ENCODE measurements at places on chromosomes 16 and 17.
A peak's percentile ranks its signal among the peaks of the same experiment; 100 is the strongest.

DNA sequence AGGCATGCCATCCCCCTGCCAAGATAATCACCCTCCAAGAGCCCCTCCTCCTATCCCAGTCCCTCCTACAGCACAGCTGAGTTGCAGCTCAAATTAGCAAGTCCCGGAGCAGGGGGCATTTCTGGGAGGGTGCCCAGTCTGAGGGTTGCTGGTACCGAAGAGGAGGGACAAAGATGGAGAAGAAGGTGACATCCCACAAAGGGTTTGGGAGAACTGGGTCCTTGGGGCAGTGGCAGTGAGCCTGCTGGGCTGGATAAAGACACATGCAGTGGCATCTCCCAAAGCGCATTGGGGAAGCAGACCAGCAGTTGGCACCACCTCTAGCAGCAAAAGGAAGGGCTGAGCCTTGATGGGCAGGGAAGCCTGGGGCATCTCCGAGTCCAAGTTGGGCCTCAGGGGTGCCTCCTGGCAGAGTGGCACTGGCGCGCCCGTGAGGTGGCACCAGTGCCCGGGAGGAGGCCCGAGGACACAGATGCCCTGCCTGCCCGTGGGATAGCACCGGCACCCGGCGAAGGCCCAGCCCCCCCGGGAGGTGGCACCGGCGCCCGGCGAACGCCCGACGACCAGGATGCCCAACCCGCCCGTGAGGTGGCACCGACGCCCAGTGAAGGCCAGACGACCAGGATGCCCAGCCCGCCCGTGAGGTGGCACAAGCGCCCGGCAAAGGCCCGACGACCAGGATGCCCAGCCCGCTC lies 622 bp downstream of the TOM1L2 start:
- DNase-seq = peak; percentile 27

- no peak for DNase-seq
Observed at GRCh38 chr17:18932360-18933055, 19.5 kb upstream of the SLC5A10 start.

DNA sequence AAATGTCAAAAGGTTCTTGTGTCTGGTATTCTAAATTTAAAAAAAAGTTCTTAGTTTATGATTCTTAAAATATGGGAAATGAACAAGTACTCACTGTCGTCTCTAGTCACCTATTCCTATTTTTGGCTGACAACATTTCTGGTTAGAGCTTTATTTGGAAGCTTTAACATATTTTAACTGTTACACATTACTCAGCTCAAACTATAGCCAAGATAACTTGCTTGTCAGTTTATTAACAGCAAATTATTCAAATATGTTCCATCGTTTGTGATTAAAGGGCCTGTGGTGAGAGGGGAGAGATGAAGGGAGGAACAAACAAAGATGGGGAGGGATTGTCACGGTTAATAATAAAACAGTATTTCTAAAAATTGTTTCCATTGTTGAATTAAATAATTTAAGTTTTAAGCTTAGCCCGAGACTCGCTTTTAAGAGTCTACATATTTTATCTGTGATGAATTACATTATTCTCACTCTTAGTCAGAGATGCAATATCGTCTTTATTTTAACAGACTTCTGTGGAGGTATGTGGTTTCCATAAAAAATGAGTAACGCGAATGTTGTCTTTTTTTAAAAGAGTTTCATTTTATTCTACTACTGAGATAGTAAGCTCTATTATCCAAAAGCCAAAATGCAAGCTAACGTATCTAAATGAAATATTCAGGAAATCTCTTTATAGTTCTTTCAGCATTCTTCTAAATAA lies 321.9 kb upstream of the PMFBP1 start:
- no peak for DNase-seq

- DNase-seq = no peak
Observed at GRCh38 chr16:22675745-22676540, 138.0 kb upstream of the HS3ST2 start.

DNA sequence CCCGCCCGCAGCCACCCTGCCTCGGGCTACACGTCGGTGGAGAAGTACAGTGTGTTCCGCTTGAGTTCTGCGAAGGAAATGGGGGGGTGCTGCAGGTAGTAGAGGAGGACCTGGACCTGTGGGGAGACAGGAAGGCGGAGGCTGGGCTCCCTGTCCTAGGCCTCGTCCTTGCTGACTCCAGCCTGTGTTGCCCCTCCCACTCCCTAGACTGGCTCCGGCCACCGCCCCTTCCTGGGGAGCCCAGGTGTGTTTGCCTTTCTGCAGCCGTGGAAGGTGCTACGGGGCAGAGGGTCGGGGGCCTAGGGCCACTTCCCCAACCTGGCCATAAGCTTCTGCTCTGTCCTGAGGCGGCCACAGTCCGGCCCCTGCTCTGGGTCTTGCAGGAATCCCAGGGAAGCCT lies 9.1 kb downstream of the TIMM22 start:
- no peak for DNase-seq

- peak; percentile 67 for DNase-seq
Observed at GRCh38 chr17:40371261-40371929, 6.9 kb upstream of the GJD3 start.

DNA sequence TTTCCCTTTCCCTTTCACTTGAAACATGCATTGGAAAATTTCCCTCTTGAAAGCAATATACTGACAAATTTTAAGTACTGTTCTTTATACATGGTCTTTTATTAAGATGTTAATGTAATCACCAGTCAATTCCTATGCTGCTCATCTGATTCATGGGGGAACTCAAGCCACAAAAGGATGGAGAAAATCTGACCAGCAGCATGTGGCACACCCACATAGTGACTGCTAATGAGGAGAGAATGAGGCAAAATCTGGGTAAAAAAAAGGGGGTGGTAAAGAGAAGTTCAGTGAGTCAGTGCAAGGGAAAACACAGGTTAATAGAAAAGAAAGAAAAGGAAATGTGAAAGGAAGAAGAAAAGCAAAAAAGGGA lies 11.3 kb downstream of the RFFL start:
- no peak for DNase-seq

- DNase-seq = no peak
Observed at GRCh38 chr17:10499950-10500349, 18.4 kb downstream of the MYH1 start.

DNA sequence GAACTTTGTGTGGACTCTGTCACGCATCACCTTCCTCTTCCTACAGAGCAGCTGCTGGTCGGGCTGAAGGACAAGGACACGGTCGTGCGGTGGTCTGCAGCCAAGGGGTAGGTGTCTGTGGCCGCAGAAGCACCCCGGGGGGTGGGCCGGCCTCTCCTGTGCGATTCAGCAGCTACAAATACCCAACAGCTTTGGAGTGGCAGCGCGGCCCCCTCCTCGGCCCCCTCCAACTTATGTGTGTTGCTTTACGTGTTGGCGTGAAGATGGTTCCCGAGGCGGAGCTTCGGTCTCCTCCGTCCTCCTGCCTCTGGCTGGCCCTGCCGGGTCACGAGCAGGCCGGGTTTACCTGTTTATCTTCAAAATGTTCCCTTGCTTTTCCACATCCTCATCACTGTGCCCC lies 32.3 kb downstream of the ZNF750 start:
- no peak for DNase-seq

DNA sequence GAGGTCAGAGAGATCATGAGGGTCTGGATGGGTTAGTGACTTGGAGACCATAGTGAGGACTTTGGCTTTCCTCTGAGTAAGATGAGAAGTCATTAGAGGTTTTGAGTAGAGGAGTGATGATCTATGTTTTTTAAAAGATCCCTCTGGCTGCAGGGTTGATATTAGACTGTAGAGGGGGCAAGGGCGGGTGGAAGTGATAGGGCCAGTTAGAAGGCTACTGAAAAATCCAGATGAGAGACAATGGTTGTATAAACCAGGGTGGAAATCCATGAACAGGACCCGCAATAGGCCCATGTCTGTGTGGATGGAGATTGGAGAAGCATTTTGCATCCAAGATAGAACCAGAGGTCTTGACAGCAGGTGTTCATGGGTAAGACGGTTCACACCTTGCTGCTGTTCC lies 9.8 kb downstream of the ITGAL start:
- DNase-seq = peak; percentile 79

DNA sequence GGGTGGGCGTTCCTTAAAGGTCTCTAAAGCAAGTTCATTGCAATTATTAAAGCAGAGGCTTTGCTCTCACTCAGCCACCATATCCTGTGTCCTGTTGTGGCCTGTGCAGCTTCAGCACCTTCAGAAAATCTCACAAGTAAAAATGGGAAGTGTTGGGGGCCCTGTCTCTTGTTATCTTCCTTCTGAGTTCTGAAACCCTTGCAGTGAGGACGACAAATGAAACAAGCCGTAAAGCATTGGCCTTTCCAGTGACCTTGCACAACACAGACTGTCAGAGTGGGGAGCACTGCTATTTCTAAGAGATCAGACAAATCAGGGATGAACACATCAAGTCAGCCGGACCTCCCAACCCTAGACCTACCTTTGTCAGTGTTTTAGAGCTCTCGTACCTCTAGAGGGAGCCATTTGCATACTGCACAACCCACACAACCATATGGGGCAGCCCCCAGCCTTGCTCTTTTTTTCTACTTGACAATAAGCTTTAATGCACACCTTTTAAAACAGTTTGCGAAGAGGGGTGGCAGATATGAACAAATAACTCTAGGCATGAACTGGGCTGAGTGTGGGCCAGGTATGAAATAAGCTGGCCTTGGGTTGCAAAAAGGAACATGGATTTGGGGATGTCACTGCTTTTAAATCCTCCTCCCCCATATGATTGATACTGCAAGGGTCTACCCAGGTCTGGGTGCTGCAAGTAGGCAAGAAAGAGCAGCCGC lies 89.8 kb downstream of the KATNIP start:
- DNase-seq = peak; percentile 75

DNA sequence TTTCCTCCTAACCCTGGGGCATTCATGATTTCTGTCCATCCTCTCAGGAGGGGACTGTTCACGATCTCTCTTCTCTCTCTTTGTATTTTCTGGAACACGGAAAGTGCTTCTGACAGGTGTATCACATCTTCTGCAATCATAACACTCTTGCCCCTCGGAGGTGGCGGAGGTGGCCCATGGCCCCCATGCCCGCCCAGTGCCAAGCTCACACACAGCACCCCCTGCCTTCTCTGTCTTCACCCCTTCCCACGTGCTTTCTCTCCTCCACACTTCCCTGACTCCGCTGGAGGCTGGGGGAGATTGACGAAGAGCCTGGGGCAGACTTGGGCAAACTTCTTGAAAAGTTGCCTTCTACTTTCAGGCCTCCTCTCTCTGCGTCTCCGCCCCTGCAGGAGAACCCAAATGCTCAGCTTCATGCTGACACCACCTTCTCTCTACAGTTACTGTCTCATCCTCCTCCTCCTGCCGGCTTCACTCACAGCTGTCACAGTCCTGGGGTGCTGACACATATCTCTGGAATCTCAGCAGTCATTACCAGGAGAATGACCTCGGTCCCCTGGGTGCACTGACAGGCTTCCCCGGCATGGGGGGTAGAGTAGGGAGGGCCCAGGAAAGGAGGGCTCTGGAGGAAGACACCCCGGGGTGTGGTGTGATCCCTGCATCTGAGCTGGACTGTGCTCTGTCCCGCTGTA lies 127.1 kb downstream of the ENGASE start:
- no peak for DNase-seq

DNA sequence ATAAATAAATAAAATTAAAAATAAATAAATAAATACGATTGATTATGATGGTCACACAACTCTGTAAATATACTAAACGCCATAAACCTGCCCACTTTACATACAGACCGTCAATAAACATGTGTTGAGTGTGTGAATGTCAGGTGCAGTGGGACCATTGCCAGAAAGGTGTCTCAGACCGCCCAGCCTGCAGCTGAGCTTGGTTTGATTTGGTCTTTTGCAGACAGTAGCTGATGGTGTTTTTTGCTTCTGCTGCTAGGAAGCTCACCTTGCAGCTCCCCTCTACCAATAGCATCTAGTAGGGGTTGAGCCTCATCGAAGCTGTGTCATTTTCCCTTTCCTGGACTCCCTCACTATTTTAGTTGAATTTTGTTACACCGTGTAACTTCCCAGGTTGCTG lies 23.5 kb downstream of the UBALD1 start:
- no peak for DNase-seq

- no peak for DNase-seq
Observed at GRCh38 chr16:4911970-4912386, 25.0 kb downstream of the PPL start.

DNA sequence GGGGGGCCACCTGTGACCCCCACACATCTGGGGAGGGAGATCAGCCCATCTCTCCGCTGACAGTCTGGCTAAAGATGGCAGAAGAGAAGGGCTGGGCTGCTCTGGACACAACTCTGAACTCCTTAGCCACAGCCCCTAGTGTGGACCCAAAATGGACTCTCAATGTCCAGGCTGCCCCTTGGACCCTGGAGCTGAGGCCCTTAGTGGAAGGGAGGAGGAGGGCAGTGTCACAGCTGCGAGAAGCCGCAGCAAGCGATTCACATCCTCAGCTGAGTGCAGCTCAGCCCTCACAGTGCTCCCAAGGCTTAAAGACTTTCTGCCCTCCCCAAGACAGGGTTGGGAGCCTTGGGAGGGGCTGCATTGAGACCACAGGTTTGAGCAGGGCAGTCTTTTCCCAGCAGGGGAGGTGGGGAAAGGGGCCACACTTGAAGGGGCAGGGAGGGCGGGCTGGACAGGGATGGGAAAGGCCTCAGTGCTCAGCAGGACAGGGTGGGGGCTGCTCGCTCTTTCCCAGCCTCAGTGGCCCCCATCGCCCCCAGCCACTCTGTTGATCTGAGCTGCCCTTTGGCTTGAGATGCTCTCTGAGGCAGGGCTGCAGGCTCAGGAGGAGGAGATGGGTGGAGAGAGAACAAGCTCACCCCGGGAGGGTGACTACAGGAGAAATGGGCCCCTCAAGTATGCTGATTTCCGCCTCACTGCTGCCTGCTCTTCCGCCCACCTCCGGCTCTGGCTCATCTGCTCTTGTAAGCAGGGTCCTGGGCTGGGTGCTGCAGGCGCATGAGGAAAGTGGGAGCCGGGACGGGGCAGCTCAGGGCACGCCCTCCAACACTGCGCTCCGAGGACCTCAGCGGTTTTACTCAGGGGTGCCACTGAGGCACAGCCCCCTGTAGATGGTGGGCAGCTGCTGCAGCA lies 50.9 kb upstream of the MTSS2 start:
- DNase-seq = no peak

- no peak for DNase-seq
Observed at GRCh38 chr17:33954597-33954996, 300.5 kb upstream of the CCL2 start.

DNA sequence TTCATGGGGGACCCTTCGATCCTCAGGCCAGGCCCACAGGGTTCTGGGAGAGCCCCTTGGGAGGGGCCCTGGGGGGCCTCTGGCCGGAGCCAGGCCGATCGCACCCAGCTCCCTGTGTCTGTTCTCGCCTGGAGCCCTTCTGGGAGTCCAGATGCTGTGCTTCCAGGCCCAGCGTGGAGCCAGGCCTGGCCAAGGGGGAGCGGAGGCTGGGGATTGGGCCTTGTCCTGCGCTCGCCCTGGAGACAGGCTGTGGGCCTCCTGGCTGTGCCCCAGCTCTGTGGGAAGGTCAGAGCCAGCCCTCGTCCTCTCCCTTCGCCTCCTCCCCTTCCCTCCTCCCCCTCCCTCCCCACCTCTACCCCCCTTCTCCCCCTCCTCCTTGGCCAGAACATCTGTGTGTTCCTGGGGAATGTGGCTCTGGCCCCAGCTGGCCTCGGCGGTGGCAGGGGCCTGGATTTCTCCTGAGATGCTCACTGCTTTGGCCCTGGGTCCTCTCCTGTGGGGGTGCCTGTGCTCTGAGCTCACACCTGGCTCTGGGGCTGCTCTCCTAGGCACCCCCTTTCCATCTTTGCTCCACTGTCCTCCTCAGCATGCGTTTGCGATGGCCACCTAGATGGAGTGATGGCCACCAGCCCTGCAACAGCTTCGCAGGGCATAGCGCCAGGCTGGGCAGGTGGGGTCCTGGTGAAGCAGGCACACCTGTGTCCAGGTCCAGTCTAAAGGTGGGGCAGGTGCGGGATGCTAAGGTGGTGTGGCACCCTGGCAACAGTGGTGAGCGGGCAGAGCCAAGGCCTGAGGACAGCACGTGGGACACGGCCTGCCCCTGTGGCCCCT lies 90.6 kb upstream of the CIBAR2 start:
- DNase-seq = no peak
